ENCODE measurements at places on chromosomes 4 and X. TPM values are rescaled to one million over a fixed set of nuclear protein-coding genes. Genes with fewer than 3 reads are reported as not detected.
A peak's percentile ranks its signal among the peaks of the same experiment; 100 is the strongest.

GRCh38 chr4:183596067-183596757 is 62.8 kb downstream of the RWDD4 start:
- no peak for DNase-seq

DNA sequence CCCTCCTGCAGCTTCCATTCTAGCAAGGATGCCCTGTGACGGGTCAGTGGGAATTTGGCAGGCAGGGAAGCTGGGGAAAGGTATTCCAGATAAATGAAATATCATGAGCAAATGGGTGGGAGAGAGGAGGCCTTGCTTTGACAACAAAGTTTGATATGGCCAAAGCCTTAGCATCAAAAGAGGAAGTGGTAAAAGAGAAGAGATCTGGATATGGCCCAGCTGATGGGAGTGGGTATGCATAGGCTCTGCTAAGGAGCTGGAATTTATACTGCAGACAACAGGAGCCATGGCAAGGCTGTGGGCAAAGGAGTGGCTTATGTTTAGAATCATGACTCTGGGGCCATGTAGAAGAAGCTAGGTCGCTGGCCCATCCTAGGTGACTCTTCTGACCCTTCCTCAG is 89.2 kb downstream of the PJA1 start:
- no peak for DNase-seq

DNA sequence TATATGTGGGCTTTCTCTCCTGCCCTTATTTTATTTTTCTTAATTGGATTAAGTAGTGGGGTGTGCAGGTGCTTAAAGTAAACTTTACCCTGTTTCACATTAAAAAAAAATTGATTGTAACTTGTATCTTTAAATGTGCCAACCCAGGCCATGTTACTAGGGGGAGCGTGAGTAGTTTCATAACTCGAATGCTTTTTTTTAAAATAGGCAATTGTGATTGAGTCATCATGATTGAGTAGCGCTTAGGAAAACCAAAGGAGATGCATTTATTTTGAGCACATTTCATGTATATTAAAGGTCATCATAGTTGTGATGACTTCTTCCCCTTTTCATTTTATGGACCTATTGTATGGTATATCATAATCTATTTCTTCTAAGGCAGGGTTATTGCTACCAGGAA is 32.2 kb downstream of the GPAT3 start:
- DNase-seq, result no peak

DNA sequence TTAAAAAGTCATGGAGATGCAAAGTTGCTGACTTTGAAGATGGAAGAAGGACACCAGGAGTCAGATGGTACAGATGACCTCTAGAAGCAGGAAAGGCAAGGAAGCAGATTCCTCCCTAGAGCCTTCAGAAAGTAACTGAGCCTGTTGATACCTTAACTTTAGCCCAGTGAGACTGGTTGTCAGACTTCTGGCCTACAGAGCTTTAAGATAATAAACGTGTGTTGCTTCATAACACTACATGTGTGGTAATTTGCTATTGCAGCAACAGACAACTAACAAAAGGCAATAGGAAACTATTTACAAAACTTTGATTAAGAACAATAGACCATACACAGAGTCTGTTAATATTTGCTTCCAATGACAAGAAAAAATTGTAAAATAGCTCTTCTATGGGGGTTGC is 102.0 kb upstream of the USP38 start:
- no peak for DNase-seq

GRCh38 chr4:169410839-169411770 is 140.3 kb upstream of the SH3RF1 start:
- peak; percentile 72 for DNase-seq

DNA sequence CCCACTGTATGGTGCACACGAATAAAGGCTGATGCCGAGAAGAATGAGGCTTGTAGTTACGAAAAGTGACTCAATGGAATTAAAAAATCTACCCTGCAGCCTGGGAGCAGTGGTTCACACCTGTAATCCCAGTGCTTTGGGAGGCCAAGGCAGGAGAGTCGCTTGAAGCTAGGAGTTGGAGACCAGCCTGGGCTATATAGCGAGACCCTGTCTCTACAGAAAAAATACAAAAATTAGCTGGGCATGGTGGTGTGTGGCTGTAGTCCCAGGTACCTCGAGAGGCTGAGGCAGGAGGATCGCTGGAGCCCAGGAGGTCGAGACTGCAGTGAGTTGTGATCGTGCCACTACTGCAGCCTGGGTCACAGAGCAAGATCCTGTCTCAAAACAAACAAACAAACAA is 11.7 kb upstream of the OPN1LW start:
- DNase-seq, result no peak

- no peak for DNase-seq
Observed at GRCh38 chr4:89573656-89574055, 263.3 kb downstream of the SNCA start.

DNA sequence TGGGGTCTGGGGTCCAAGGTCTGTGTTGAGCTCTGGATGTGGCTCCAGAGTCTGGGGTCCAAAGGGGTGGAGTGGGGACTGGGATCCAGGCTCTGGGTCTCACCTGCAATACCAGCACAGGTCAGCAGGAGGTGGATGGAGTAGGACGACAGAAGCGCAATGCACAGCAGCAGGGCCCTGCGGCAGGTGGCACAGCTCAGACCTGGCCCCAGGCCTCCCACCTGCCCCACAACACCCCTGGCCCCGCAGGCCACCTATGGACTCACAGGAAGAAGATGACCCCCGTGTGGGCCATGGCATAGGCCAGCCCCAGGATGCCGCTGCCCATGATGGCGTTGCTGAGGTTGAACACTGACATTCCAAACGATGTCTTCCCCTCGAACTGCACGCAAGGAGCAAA is 3.4 kb downstream of the SLC38A5 start:
- DNase-seq, result no peak

- DNase-seq, result peak; percentile 70
Observed at GRCh38 chr4:181685461-181685860, 557.7 kb upstream of the TENM3 start.

DNA sequence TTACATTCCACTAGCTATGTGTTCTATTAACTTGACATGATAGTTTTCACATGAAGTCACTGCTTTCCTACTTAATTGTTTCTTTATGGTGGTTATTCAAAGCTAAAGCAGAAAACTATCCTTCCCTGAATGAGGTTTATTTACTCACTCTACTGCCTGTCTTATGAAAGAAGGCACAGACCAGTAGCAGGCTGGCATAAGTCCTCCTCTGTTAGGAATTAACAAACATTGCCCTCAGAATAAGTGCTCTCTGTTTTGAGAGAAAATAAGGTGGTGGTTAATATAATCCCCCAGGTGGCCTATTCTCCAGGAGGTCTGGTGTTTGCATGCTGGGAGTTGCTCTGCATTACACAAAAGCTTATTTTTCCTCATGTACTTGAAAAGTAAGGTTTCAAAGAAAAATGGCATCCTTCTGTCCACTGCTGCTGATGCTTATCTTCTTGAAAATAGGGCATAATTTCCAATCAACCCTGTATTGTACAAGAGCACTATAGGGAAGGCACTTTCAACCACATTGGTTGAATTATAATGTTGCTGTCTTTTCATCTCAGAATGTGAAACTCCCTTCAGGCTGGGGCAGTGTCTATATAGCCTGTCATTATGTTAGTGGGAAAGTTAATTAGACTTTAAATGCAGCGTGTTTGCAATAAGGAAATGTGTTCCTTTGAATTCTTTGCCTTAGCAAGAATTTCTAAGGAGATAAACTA is 119.7 kb upstream of the TBC1D9 start:
- no peak for DNase-seq

- DNase-seq, result no peak
Observed at GRCh38 chr4:154024097-154024694, 235.3 kb upstream of the SFRP2 start.

GRCh38 chrX:97563531-97564133 is 679.9 kb downstream of the RPA4 start:
- peak; percentile 56 for DNase-seq

- DNase-seq, result no peak
Observed at GRCh38 chr4:38837334-38837733, 19.3 kb downstream of the TLR6 start.

- no peak for DNase-seq
Observed at GRCh38 chr4:16171831-16172230, 54.4 kb downstream of the TAPT1 start.

DNA sequence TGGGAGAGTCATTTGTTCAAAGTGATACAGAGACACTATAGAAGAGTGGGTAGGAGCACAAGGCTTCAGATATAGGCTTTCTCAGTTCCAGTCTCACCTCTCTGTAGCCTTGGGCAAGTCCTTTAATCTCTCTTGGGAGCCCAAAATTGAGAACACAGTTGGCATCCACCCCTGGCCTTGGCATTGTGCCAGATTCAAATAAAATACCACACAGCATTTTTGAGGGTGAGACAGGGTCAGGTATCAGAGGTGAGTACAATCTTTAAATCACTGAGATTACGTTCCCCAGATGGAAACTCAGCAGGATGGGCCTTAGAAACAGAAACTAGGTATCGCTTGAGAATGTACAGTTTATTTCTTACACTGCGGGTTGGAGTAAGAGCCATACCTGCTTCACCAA is 25.2 kb upstream of the SMIM10L2A start:
- no peak for DNase-seq

GRCh38 chrX:132022198-132022966 is 720 bp upstream of the STK26 start:
- no peak for DNase-seq

DNA sequence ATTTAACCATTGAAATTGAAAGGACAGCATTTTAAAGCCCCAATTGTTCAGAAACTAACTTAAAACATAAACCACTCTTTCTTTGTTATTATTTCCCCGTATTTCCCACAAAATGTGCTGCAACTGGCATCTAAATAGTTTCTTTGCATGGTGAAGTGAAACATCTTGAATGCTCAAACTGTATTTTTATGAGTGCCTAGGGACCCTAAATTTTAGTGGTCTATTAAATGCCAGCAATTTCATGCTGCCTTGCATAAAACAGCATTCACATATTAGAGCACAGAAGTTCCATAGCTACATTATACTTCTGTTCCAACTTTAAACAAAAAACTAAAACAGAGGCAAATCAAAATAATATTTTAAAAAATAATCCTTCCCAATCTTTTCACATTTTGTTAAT is 5.4 kb downstream of the RAB28 start:
- no peak for DNase-seq

- no peak for DNase-seq
Observed at GRCh38 chr4:139961344-139961946, 192.5 kb downstream of the MAML3 start.

DNA sequence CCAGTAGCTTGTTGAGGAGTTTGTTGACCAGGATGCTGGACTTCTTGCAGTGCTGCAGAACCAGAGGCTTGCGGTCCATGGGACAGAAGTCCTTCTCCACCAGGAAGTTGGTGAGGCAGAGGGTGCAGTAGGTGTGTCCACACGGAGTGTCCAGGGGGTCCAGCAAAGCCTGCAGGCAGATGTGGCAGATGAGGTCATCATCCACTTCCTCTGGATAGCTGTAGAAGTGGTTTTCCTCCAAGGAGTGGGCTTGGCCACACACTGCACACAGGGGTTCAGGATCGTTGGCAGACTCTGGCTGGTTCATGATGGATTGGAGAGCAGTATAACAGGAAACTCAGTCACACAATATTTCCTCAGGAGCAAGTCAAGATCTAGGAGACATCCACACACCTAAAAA is 17.6 kb downstream of the LNX1 start:
- peak; percentile 37 for DNase-seq

- DNase-seq, result no peak
Observed at GRCh38 chr4:143071351-143071750, 113.4 kb upstream of the USP38 start.

DNA sequence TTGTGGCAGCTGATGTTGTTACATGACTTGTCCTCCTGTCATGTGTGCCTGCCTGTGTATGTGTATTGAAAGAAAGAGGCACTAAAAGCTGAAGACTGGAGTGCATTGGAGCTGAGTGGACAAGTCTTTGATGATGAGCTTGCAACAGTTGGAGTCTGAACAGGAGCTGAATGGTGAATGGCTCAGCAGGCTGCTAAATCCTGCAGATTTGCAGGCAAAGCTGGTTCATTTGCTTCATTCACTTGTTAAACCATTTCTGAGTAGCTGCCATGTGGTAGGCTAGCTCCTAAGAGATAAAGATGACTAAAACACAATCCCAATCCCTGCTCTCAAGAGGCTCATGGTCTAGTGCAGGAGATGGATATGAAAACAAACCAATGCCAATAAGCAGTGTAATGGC is 217.3 kb downstream of the CHRDL1 start:
- no peak for DNase-seq

DNA sequence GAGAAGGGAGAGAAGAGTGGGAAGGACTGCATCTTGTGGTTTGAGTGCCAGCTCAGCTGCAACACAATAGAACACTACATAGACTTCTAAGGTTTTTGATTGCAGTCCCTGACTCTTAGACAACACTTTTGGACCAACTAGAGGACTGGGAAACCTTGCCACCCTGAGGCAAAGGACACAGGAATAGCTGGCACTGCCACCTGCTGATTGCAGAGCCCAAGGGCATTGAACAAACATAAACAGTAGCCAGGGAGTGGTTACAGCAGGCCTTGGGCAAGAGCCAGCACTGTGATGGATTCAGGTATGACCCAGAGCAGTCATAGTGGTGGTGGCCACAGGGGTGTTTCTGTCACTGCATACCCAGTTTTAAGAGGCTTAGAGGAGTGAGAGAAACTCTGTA is 72.5 kb upstream of the CXorf51A start:
- no peak for DNase-seq

GRCh38 chr4:25727711-25728493 is 72.3 kb downstream of the SLC34A2 start:
- no peak for DNase-seq

DNA sequence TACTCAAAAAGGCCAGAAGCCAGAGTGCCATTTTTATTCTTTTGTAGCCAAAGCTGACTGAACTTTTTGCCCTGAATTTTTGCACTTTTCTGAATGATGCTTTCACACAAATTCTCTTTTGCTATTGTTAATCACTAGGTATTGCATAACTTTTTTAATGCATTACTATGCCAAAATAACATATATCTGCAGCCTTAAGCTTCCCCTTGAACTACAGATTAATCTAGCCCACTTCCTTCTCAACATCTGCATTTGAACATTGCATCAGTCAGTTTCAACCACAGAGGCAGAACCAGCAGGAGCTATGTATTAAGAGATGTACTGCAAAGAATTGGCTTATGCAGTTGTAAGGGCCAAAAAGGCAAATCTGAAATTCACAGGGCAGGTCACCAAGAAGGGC is 197.6 kb upstream of the GYPA start:
- no peak for DNase-seq

DNA sequence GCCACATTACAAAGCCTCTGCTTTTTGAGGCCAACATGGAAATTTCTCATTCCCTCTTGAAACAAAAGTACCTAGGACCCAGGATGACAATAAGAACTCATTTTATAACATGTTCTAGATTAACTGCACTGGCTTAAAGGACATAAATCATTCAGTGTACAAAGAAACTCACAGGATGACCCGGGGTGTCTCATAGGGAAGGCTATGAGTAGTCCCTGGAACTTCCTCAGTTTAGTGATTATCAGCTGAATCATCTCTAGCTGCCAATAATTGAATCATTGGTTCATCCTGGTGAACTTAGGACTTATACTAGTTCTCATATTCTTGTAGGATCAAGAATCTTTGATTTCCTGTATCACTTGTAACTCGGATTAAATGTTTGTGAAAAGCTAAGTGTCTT is 95.8 kb upstream of the WDR1 start:
- no peak for DNase-seq

Gene TCEAL5
- 0.36 TPM for total RNA-seq

Gene AMMECR1
- 16.0 TPM for total RNA-seq

Gene GPRASP1
- total RNA-seq, result 2.7 TPM

Gene CFAP47
- total RNA-seq, result not detected

Gene CT45A10
- not detected for total RNA-seq

Gene NSUN7
- total RNA-seq, result 2.1 TPM

Gene ERAS
- total RNA-seq, result not detected

Gene RNF150
- 5.2 TPM for total RNA-seq

Gene PITX2
- total RNA-seq, result 4.2 TPM

Gene TLR2
- 0.79 TPM for total RNA-seq

Gene MRFAP1L1
- total RNA-seq, result 36.8 TPM

Gene ZCCHC4
- 9.7 TPM for total RNA-seq

Gene CYTL1
- total RNA-seq, result 9.6 TPM

Gene CCDC149
- total RNA-seq, result 10.2 TPM

Data from astrocyte (in vitro differentiated cells and primary cell).